Endothelial cell of umbilical vein (primary cell): ENCODE measurements at places on chromosomes 7 and 10.

DNA sequence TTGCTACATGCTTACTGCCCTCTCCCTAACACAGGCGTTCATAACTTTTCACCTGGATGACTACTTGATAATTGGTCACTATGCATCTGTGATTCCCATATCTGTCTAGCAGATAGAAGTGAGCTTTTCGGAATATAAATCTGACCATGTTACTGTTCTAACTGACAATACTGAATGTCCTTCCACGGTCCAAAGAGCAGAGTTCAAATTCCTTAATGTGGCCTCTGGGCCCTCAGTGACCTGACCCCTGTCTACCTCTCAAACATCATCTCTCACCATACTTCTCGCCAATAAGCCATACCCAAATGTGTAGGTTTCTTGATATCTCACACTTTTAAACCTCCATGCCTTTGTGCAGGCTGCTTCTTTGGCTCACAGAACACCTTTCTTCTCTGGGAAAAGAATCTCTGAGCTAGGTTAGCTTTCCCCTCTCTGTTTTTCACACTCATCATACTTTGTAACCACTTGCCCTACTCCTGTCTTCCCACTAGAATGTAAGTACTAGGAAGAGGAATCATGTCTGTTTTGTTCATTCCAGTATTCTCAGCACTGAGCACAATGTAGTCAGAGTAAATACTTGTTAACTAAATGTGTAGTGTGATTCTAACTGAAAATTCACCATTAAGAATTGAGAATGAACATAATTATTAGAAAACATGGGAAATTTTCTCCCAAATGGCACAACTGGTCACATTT is 39.2 kb upstream of the LRRC17 start:
- no peak for DNase-seq

DNA sequence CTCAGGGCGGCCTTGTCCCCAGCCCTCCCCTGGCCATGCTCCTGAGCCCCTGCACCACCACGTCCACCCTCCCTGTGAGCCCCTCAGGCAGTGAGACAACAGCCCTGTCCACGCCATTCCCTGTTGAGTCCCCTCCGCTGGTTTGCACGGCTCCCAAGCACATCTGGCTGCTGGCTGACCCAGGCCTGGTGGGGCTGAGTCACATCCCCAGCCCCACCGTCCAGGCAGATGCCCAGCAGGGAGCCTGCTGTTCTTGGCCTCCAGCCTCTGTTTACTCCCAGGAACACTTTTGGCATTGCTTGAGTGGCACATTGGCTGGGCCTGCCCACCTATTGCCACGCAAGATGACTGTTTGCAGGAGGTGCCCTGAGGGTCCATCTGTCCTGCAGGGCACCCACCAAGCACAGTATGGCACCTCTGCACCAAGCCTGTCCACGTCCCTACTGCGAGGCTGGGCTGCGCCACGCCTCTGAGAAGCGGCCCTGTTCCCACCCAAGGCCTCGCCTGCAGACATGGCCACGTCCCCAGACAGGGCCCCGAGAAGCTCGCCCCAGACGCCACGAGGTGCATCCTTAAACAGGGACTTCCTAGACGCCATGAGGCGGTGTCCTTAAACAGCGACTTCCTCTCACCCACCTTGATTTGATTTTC is 48.4 kb upstream of the INPP5A start:
- no peak for DNase-seq

DNA sequence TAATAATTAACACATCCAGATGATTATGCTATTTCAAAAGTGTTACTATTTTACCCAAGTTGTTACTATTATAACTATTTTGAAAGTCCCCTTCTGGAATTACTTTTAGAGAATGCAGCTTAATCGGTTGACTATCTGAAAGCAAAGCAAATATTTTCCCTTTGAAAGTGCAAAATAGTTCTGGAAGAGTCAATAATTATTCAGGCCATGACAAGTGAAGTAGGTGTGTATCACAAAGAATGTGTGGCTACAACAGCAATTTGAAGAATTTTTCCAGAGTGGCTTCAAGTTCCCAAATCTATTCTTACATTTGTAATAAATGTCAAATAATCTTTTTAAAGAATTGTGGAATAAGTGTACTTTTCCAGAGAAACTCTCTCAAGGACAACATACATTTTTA is 42.8 kb downstream of the RNLS start:
- DNase-seq = no peak

GRCh38 chr10:132961787-132962622 is 19.6 kb upstream of the CFAP46 start:
- peak; percentile 74 for DNase-seq

DNA sequence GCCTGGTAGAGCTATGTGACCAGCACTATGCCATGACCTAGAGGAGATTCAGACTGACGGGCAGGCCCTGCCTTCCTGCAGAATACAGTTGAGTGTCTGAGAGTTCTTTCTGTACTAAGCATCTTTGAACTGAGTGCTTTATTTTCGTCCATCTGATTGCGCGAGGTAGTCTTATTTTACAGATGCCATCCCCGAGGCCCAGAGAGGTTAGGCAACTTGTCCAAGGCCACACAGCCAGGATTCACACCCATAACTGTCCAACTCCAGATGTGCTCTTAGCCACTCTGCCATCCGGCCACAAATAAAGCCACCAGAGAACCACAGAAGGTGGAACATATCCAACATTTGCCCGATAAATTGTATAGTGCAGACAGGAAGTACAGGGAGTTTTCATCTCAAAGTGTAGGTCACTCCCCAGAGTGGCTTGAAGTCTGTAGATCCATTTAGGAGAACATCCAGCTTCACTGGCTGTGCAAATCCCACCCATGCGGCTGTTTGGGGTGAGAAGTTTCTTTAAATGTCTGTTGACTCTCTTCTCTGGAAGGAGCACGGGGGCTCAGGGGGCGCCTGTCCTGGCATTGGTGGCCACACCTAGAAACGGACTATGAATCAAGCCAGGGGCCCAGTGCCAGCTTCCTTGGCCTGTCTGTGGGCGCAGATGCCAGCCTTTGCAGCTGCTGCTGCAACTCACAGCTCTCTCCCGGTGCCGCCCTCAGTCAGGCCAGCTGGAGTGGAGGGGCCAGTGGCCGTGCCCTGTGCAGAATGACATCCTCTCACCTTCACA is 11.1 kb downstream of the CHST3 start:
- DNase-seq = no peak

DNA sequence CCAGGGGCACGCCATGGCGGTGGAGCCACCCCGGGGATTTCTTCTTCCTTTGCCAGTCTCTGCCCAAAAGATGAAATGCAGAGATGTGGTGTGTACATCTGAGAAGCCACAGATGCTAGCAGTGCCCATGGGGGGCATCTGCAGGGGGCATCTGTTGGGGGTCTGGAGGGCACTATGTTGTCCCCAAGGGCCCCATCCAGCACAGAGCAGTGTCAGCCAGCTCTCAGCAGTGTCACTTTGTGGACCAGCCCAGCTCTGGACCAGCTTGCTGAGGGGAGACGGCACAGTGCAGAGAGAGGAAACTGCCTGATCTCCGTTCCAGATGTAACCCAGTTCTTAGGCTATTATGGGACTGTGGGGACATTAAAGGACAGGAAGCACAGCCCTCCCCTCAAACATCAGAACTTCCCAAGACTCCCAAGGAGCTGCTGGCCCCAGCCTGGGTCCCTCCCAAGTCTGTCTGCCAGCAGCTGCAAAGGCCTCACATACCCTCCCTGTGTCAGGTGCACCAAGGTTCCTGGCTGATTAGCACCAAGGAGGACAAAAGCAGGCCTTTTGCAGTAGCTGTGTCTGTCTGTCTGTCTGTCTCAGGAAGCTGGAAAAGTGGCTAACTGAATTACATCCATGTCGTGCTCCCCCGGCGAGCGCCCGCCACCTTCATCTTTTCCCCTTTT is 536.5 kb downstream of the PTPRN2 start:
- DNase-seq = no peak
